T-helper 1 cell treated with Interleukin-12 subunit alpha and Interleukin-12 subunit beta and Interleukin-4 antibody, amounts not matched to agents 30 ng/mL and 1 ng/mL, for 36 hours (primary cell): ENCODE measurements at places on chromosomes 2 and 18. TPM values are rescaled to one million over a fixed set of nuclear protein-coding genes. Genes with fewer than 3 reads are reported as not detected.

The NPAS2 gene
- 1.5 and 2.4 TPM in 2 replicates for total RNA-seq

The ERICH2 gene
- total RNA-seq, result not detected in 2 replicates

The XDH gene
- total RNA-seq, result 0.15 and 0.17 TPM in 2 replicates

The PLGLB1 gene
- 1.8 and 4.0 TPM in 2 replicates for total RNA-seq

The LHCGR gene
- not detected in 2 replicates for total RNA-seq

The GAREM1 gene
- 0.02 and 0.15 TPM in 2 replicates for total RNA-seq

The PSTPIP2 gene
- total RNA-seq, result 13.8 and 14.2 TPM in 2 replicates

The RELCH gene
- 47.8 and 49.3 TPM in 2 replicates for total RNA-seq

The OTX1 gene
- not detected in 2 replicates for total RNA-seq

The CTIF gene
- total RNA-seq, result 3.0 and 4.2 TPM in 2 replicates
